ENCODE measurements at places on chromosomes 2 and 18.

GRCh38 chr2:96830044-96830562, 13.7 kb downstream of the ANKRD23 start:
- DNase-seq: no peak

DNA sequence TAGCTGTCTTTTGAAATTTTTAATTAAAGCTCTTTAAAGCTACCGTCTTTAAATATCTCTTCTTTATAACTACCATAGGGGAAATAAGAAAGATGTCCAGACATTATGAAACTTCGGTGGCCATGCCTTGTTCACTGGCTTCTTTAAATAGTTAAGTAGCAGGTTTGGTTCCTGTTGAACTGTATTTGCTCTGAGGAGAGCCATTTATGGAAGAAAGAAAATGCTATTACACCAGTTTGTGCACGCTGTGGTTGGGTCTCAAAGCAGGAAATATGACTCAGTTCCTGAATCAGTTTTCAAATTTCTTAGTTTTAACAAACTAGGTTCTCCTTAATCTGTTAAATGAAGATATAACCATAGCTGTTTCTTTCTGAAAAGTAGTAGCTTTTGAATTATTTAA, 12.2 kb downstream of the ARPC2 start:
- DNase-seq: peak; percentile 91

DNA sequence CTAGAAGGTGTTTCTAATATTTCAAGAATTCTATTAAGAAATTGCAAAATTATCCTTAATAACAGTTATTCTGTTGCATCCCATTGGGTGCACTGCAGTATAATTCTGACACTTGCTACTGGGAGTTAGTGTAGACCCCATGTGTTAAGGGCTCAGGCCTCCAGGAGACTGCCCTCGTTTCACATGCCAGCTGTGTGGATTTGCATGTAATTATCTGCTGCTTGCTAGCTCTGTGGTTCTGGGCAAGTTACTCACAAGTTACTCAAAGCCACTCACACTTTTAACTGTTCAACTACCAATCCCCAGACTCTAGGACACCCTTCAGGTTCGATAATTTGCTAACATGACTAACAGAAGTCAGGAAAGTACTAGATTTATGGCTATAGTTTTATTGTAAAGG, 38.6 kb downstream of the ST6GAL2 start:
- no peak for DNase-seq

DNA sequence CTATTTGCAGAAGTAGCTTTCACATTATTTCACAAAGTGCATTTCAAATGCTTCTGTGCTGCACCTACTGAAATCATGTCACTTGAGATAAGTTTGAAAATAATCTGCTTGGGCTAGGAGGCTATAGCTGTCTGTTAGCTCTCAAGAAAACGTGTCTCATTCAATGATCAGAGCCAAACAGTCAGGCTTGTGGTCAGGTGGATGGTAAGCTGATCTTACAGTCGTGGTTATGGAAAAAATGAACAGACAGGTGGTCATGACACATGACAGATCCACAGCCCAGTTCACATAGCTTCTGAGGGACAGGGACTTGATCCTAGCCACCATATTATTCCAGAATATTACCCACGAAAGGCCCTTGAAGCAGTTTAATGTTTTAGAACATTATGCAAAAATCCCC, 26.5 kb upstream of the RFX8 start:
- no peak for DNase-seq

DNA sequence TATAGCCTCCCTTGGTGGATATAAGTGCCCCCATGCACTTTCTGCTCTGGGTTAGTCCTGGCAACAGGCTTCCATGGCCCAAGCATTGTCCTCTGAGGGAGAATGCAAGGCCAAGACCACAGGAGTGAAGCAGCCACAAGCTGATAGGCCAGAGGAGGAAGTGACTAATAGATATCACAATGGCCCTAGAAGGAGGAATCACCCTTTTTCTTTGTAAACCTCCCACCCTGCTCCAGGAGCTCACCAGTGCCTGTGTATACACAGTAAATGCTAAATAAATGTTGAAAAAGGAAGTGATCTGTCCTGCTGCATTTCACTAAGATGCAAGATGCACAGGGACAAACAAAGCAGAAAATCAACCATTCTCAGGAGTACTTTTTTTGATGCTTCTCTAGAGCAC, 49.7 kb upstream of the ABCA12 start:
- peak; percentile 13 for DNase-seq

- DNase-seq: no peak
Measured at GRCh38 chr2:144679942-144680341, 160.0 kb upstream of the ZEB2 start.

DNA sequence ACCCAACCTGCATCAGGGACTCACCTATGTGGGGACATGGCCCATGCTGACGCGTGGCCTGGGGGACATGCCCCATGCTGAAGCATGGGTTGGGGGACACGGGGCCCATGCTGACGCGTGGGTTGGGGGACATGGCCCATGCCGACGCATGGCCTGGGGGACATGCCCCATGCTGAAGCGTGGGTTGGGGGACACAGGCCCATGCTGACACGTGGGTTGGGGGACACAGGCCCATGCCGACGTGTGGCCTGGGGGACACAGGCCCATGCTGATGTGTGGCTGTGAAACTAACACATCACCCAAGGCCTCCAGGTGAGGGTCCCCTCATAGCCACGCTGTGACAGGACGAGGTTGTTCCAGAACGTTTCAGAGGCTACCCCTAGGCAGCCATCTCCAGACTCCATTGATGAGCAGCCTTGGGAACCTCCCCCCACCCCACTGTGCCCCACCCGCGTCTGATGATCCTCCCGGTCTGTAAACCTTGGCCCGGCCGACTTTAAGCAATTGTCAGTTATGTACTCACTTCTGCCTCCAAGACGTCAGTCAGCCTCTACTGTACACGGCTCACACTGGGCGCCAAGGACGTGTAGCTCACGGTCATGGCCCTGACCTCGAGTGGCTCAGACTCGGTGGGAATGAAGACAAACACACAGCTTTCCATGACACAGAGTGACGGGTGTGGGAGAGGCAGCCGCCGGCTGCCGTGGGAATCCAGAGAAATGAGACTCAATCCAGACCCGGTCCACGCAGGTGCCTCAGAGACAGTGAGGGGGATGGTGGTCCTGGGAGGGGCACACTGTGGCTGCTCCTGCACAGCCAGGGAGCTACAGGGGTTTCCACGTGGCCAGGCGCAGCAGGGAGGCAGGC, 50.2 kb upstream of the SLC66A3 start:
- no peak for DNase-seq

DNA sequence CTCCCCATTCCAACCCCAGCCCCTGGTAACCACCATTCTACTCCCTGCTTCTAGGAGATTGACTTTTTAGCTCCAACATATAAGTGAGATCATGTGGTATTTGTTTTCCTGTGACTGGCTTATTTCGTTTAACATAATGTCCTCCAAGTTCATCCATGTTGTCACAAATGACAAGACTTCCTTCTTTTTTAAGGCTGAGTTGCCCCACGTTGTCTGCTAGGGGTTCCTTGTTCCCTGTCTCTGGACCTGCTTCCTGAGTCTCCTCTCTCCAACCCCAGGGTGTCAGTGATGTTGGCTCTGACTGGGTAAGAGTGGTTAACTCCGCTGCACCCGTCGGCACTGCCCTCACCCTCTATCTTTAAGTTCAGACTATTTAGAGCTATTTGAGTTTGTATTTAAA, 175.2 kb downstream of the SH3RF3 start:
- no peak for DNase-seq

GRCh38 chr2:164717000-164717803, 95.9 kb upstream of the GRB14 start:
- DNase-seq: peak; percentile 50

- DNase-seq: peak; percentile 24
Measured at GRCh38 chr2:204453730-204454167, 91.5 kb upstream of the PARD3B start.

GRCh38 chr18:50218432-50219197, 23.7 kb upstream of the MYO5B start:
- no peak for DNase-seq

GRCh38 chr2:61117534-61117933, 44.5 kb upstream of the C2orf74 start:
- no peak for DNase-seq

GRCh38 chr2:191421950-191422349, 176.7 kb downstream of the MYO1B start:
- no peak for DNase-seq

- peak; percentile 72 for DNase-seq
Measured at GRCh38 chr2:137118140-137118539, 352.8 kb downstream of the THSD7B start.

- DNase-seq: peak; percentile 7
Measured at GRCh38 chr18:68925268-68925667, 127.4 kb downstream of the CCDC102B start.

DNA sequence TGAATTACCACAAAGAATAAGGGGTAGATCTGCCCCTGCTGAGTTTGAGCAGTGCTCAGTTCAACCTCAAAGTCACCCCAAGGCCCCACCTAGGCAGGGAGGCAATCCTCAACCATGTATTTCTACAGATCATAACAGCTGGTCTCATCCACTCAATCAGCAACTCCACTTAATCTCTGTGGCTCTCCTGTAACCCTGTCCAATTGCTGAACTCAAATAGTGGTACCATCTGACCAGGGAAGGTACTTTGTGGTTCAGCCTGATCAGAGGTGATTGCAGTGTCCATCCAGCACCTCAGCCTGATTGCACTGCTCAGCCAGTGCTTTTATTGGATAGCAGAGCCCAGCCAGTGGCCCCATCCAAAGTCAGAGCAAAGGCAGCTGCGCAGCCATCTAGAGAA, 91.0 kb upstream of the SLC4A10 start:
- no peak for DNase-seq

- DNase-seq: no peak
Measured at GRCh38 chr2:183950673-183951072, 647.7 kb upstream of the ZNF804A start.

DNA sequence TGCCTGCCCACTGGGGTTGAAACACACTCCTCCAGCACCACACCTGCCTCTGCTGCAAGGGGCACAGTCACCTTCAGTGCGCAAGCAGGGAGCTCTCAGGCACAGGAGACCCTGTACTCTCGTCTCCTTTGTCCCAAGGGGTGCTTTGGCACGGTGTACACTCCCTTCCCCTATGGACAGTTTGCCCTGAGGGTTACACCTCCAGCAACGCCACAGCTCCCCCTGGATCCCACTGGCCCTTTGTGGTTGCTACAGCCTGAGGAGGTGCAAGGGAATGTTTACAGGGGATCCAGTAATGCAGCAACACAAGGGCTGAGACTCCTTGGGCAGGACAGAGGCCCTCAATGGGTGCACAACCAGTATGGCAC, 45.2 kb upstream of the FAM117B start:
- no peak for DNase-seq

DNA sequence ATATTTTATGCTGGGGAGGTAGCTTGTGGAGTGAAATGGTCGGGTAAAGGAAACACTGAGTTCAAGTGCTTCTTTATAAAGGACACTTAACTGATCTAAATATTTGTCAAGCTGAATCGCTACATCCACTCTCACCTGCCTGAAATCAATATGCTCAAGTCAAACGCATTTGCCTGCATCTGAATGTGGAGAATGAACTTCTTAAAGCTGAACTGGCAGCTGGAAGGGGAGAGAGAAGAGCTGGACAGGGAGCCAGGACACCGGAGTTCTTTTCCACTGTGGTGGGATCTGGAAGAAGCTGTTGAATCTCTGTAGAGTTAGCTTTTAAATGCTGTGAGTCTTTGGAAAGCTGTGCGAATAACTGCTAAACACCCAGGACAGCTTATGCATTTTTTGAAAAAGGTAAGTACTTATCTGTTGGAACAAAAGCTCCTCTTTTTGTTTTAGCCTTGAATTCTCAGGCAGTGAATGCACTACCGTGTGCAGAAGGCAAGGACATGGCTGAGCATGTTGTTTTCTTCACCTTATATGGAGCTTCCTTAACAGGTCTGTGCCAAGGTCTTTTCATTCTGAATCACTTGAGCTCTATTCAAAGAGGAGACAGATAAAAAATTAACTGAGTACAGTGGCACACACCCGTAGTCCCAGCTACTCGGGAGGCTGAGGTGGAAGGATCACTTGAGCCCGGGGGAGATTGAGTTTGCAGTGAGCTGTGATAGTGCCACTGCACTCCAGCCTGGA, 74.2 kb upstream of the KLF7 start:
- DNase-seq: peak; percentile 86

GRCh38 chr2:105786231-105787230, 41.8 kb downstream of the NCK2 start:
- DNase-seq: no peak

GRCh38 chr2:188333751-188334524, 42.3 kb downstream of the GULP1 start:
- peak; percentile 17 for DNase-seq

DNA sequence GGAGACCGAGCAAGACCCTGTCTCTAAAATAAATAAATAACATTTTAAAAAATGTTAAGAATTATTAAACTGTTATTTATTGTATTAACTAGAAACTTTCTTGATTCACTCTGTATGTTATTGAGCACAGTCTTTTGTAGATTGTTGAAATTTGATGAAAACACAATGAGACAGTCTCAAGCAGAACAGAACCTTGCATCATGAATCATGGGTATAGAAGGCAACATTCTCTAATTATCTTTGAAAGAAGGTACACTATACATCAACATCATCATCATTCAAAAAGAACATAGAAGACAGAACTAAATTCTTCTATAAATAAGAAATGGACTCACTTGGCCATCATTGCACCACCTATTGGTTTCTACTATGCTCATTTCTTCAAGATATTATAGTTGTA, 67.7 kb downstream of the SLC8A1 start:
- no peak for DNase-seq
